Stimulated activated CD4-positive, alpha-beta T cell treated with anti-CD3 and anti-CD28 coated beads, Interleukin-1b, Interleukin-23, amount 100 ng/mL, for 1 hour (primary cell): ENCODE measurements at places on chromosomes 2 and 18.
A peak's percentile ranks its signal among the peaks of the same experiment; 100 is the strongest.

DNA sequence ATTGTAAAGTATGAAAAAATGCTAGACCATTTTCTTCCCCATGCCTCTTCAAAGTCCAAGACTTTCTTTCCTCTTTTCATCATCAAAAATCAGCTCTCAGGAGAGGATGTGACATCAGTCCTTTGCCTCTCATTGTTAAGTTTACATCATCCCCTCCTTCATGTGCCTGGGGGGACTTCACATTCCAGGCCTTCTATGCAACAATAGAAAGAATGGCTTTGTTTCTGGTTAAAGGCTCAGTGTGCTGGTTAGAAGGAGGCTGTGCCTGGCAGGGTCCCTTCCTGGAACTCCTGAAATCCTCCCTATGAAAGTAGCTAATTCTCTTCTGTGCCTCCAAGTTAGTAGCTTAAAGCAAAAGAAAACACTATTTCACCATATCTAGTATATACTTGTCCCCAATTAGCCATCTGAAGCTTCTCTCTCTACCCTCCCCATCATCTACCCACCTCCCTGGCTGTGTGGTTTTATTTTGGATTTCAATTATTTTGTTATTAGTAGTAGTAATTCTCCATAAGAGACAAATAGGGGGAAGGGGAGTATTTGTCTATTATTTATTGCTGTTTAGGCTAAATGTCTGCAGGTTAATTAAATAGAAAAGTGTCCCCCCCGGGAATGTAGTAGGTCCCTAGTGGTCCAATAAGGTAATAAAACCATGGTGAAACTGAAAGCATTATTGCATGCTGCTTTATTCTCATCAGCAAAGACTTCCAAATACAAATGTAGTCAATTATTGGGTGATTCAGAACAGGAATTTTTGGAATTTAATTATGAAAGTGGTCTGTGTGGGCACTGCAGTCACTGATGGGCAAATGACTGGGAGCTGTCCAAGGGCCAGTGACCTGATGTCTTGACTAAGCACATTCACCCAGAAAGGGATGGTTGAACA lies 69.0 kb downstream of the CPO start:
- no peak for DNase-seq

- no peak for DNase-seq
These were observed 535 bp downstream of the ATG4B start for GRCh38 chr2:241637795-241638660.

GRCh38 chr18:73986711-73987110 lies 160.9 kb downstream of the FBXO15 start:
- no peak for DNase-seq

- DNase-seq, result peak; percentile 26
These were observed 81.4 kb downstream of the BIN1 start for GRCh38 chr2:127025359-127026166.

- DNase-seq, result no peak
These were observed 200.1 kb downstream of the NDUFA10 start for GRCh38 chr2:239824866-239825704.

GRCh38 chr18:24683925-24684324 lies 223.5 kb downstream of the HRH4 start:
- DNase-seq, result no peak

- no peak for DNase-seq
These were observed 34.3 kb upstream of the PPP1CB start for GRCh38 chr2:28717339-28717758.

- DNase-seq, result no peak
These were observed 499.7 kb downstream of the BCL11A start for GRCh38 chr2:60053791-60054190.

DNA sequence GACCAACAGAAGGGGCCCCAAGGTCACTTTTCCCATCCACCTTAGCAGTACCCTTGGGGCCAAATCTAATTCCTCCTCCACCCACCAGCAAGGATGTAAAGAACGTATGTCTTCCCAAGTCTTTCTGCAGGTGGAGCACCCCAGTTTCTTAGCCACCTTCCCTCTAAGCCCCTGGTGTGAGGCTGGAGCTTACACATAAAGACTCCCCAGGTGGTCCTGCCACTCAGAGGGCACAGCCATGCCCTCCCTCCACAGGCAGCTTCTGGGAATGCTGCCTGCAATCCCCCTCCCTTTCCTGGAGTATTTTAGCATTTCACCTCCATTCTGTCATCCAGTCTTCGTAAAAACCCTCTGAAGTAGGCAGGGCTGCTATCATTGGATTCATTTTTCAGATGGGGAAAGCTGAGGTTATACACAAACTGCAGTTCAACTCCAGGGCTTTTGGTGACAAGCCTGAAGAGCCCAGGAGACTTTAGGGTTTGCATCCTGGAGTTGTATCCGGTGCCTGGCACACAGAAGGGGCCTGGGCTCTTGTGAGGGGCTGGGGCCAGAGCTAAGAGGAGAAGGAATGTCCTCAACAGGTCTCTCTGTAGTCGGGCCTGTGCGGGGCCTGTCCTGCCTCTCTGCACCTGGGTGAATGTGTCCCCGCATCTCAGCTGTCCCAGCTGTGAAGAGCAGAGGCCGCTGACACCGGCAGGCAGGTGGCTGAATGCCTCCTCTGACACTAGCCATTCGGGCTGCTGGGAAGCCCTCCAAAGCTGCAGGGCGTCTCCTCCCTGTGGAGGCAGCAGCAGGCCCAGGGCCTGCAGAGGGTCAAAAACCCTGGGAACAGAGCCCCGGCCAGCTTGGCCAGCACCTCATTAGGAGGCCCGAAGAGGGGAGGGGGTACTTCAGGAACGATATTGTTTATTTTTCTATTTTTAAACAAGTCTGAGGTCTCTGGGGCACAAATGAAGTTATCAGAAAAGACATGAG lies 27.6 kb downstream of the CIB4 start:
- DNase-seq, result no peak
